T-helper 9 cell (primary cell): ENCODE measurements at places on chromosomes 5 and 9.

GRCh38 chr5:164256351-164256750, 750.9 kb downstream of the MAT2B start:
- no peak for DNase-seq

- no peak for DNase-seq
Measured at GRCh38 chr5:124885490-124885889, 139.1 kb upstream of the ZNF608 start.

GRCh38 chr9:136496181-136496580, 13.3 kb upstream of the SEC16A start:
- DNase-seq, result no peak

DNA sequence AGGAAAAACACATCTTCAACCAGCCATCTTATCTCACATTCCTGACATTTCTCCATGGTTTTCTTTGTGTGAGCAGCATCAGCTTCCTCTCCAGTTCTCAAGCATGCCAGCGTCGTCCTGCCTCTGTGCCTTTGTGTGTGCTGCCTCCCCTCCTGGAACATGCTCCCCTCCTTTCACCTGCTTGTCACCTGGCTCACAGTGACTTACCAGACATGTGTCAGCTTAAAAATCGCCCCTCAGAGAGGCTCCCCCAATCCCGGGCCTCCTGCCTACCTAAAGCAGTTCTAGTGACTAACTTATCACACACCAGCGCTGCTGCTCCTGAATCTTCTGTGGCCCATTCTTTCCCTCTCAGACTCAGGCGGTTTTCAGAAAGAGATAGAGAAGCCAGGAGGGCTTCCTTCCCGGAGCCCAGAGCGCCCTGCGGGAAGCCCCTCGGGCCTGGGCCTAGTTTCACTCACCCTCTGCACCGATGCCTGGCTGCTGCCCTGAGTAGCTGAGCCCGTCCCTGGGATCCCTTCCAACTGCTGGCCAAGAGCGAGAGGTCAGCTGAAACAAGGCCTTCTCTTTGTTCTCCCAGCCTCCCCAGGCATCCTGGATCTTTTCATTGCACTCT, 51.1 kb upstream of the MVB12B start:
- DNase-seq, result no peak

GRCh38 chr5:157271740-157272271, 5.9 kb downstream of the CYFIP2 start:
- DNase-seq, result peak; percentile 77

DNA sequence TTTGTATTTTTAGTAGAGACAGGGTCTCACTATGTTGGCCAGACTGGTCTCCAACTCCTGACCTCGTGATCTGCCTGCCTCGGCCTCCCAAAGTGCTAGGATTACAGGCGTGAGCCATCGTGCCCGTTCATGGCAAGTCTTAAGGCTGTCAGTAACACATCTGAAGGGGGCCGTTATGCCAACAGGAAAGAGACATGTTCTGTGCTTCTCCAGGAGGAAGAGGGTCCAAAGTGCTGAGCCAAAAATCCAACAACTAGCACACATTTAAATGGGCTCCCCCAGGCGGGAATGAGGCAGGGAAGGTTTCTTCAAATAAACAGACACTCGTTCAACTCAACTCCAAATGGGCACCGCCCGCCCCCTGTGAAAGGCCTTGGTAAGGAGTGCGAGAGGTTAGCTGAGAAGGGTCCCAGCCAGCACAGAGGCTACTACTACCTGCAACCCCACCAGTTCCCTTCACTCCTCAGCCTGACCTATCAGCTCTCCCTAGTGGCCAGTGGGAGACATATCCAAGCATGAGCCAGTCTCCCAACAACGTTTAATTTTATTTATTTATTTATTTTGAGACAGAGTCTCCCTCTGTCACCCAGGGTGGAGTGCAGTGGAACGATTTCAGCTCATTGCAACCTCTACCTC, 84.1 kb upstream of the DMRT1 start:
- DNase-seq, result no peak

DNA sequence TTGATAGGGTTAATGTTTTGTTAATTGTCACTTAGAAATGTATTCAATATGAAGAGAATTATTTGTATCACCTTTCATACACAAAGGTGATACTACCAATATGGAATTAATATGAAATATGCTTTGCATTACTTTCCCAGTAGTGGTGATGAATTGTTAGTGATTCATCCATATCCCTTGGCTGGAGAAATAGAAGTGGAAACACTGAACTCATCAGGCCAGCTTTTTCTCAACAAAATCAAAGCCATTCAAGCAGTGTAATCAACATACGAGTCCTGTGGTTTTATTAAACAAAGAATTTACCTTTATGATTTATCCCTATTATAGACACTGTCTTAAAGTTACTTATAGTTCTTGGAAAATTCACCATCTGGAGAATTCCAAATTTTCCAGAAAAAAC, 264.0 kb upstream of the MEF2C start:
- no peak for DNase-seq

GRCh38 chr5:81162501-81162900, 70.6 kb upstream of the CKMT2 start:
- DNase-seq, result no peak

DNA sequence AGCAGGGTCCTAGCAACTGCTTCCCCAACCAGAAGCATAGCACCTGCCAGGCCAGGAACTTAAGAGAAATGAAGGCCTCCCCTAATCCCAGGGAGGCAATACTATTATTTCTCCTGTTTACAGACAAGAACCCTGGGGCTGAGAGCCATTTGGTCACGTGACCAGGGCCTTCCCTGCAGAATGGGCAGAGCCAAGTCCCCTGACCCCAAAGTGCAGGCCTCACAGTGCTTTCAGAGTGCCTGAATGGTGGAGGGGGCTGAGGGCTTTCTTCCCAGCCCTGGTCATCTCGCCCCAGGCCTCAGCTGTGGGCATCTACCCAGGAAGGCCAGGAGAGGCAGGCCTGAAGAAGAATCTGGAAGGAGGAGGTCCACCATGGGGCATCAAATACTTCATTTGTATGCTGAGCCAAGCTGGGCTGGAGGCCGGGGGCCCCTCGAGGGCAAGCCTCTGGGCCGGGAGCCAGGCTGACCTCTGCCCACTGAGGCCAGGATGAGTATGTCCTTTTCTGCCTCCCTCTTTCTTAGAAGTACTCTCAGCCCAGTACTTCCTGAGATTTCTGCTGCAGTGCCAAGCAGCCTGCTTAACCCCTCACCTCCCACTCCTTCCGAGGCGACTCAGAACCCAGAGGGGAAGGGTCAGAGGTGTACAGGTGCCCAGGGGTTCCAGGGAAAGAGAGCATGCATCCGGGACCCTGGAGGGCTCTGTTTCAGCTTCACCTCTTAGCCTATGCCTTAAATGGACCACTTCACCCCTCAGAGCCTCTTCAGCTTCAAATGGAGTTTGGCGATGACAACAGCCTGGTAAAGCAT, 18.9 kb upstream of the DUSP1 start:
- DNase-seq, result no peak
